NCI-H524 (cell line): ENCODE measurements at places on chromosomes 11 and 22.
A peak's percentile ranks its signal among the peaks of the same experiment; 100 is the strongest.

- DNase-seq: no peak
These were observed 229.2 kb upstream of the MTNR1B start for GRCh38 chr11:92740276-92740675.

DNA sequence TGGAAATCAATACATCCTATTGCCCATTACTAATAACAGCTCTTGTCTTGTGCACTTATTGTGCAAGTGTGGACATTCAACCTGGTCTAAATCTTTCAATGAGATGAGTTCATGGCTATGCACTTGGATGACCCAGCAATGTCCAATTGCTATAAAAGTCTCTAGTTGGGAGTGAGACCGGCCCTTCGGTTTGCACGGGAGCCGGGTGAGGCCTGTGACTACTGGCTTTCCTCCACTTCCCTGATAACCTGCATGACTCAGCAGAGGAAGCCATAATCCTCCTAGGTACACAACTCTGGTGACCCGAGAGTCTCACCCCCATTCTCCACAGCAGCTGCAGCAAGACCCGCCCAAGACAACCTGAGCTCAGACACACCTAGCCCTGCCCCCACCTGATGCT lies 135.9 kb upstream of the PAX6 start:
- DNase-seq: no peak

- peak; percentile 71 for DNase-seq
These were observed 27.4 kb upstream of the MALAT1 start for GRCh38 chr11:65471447-65471891.

DNA sequence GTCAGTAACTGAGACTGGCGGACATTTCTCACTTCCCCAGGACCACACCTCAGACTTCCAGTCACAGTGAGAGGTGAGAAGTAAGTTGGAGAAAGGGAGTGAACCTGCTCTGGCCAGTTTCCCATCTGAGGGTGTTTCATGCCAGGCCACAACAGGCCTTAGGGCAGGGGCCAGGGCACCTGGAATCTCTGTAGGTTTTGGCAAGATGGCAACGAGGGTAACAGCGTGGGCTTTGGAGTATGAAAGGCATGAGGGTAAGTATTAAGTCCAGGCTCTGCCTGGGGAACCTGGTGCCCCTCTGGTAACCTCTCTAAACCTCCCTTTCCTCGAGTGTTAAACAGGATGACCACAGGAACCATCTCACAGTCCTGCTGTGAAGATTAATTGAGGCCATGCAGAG lies 28.5 kb upstream of the ABCC8 start:
- DNase-seq: no peak

- DNase-seq: peak; percentile 30
These were observed 18.7 kb upstream of the JHY start for GRCh38 chr11:122863704-122864326.
